ENCODE measurements at places on chromosomes 16 and 17. TPM values are rescaled to one million over a fixed set of nuclear protein-coding genes. Genes with fewer than 3 reads are reported as not detected.

CAMTA2 gene
- total RNA-seq = 52.0 TPM

RAB26 gene
- total RNA-seq = 0.28 TPM

GPRC5C gene
- total RNA-seq = 12.9 TPM

TVP23A gene
- total RNA-seq = 2.1 TPM

NGFR gene
- 35.7 TPM for total RNA-seq

VAT1L gene
- 0.33 TPM for total RNA-seq

HOXB1 gene
- not detected for total RNA-seq

SLFN14 gene
- not detected for total RNA-seq

CCL16 gene
- total RNA-seq = 0.69 TPM

ABCC12 gene
- not detected for total RNA-seq

PRSS8 gene
- total RNA-seq = 0.23 TPM

TBC1D3H gene
- not detected for total RNA-seq

HOXB7 gene
- total RNA-seq = 11.1 TPM

CIBAR2 gene
- not detected for total RNA-seq

All from posterior vena cava (tissue), 2 donors.